ENCODE measurements at places on chromosomes 16 and 17. TPM values are rescaled to one million over a fixed set of nuclear protein-coding genes. Genes with fewer than 3 reads are reported as not detected.

- H3K27ac ChIP-seq, result no peak overlapping the region
- no peaks in the 10 kb centered on the region for H3K4me1 ChIP-seq
- H3K4me3 ChIP-seq, result no peak overlapping the region
- no peaks in the 10 kb centered on the region for H3K27me3 ChIP-seq
- no peak for DNase-seq
- no peaks in the 10 kb centered on the region for H3K36me3 ChIP-seq
Measured at GRCh38 chr16:62977876-62978275, 941.6 kb upstream of the CDH8 start.

DNA sequence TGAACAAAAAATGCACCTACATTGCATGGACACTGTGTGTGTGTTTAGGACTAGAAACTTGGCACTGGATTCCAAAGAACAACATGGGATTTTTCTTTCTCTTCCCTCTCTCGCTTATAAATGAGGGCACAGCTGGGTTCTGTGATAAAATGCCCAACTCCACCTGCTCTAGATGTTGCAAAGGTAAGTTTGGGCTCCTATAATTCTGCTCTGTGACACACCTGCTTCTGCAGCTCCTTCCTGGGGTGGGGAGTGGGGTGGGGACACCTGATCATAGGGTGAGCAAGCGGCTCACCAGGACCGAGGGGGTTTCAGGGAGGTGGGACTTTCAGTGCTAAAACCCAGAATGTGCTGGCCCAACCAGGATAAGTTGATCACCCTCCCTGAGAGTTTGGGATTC is 104.3 kb downstream of the AXIN2 start:
- H3K4me1 ChIP-seq, result no peaks in the 10 kb centered on the region
- H3K4me3 ChIP-seq, result no peak overlapping the region
- DNase-seq, result no peak

- no peak for DNase-seq
- no peaks in the 10 kb centered on the region for H3K27me3 ChIP-seq
- H3K4me1 ChIP-seq, result no peaks in the 10 kb centered on the region
- H3K36me3 ChIP-seq, result no peaks in the 10 kb centered on the region
- no peak overlapping the region for H3K4me3 ChIP-seq
Measured at GRCh38 chr17:73135766-73136165, 29.0 kb upstream of the SSTR2 start.

DNA sequence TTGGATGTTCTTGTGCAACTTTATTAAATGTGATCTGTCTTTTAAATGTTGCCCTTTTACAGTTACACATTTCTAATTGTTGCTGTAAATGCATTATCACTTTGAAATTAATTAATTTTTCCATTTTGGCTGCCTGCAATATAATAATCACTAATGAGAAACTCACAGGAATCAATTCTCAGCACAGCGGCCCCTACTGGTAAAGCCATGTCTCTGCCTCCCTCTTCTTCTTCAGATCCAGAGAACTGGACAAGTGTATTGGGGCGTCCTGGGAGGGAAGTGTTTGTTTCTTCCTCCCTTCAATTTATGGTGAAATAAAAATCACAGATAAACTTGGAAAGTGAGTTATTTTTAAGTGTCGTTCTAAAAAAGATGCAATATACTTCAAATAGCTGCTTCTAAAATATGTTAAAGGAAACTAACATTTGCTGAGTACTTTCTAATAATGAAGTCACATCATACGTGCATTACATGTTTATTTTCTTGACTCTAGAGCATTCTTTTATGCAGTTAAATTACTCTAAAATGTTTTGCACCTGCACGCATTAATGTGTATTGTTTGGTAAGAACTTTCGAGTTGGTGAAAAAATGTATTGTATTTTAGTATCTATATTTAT is 338.0 kb downstream of the WWOX start:
- no peaks in the 10 kb centered on the region for H3K27me3 ChIP-seq
- H3K4me3 ChIP-seq, result no peak overlapping the region
- H3K36me3 ChIP-seq, result peaks cover 4% of the 10 kb centered on the region
- no peak for DNase-seq

MMP28 gene
- total RNA-seq, result 4.5 TPM

KRTAP1-1 gene
- total RNA-seq, result not detected

DNA sequence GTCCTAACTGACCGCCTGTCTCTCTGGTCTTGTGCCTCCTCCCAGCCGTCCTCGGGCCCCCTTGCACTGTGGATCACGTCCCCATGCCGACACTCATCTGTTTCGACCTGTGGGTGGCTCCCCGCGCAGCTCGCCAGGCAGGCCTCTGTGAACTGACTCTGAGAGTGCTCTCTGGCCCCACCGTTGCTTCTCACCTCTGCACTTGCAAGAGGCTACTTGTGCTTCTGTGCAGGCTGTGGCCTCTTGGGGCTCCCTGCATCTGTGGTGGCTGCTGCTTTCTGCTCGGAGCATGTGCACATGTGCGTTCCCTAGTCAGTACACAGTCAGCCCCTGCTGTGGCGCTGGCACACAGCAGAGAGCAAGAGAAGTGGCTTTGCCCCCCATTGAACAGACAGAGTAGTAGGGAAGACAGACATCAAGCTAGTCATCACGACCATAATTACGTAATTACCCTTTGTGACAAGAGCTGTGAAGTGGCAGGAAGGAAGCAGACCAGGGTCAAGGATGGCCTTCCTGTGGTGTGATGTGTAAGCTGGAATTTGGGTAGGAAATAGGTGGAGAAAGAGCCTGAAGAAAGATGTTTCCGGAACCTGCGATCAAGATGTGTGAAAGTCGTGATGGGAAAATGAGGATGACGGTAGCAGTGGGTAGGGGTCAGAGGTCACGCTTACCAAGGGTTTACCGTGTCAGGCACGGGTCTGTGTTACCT is 256.0 kb upstream of the CACNG5 start:
- H3K27me3 ChIP-seq, result no peaks in the 10 kb centered on the region
- peaks cover 4% of the 10 kb centered on the region for H3K4me1 ChIP-seq
- H3K4me3 ChIP-seq, result no peak overlapping the region

GRCh38 chr17:797236-797840 is 15.2 kb downstream of the MRM3 start:
- H3K27ac ChIP-seq, result no peak overlapping the region
- H3K4me1 ChIP-seq, result no peaks in the 10 kb centered on the region
- H3K36me3 ChIP-seq, result no peaks in the 10 kb centered on the region
- H3K4me3 ChIP-seq, result no peak overlapping the region
- DNase-seq, result no peak

TBC1D3E gene
- not detected for total RNA-seq

FBXO39 gene
- total RNA-seq, result 2.0 TPM

DNA sequence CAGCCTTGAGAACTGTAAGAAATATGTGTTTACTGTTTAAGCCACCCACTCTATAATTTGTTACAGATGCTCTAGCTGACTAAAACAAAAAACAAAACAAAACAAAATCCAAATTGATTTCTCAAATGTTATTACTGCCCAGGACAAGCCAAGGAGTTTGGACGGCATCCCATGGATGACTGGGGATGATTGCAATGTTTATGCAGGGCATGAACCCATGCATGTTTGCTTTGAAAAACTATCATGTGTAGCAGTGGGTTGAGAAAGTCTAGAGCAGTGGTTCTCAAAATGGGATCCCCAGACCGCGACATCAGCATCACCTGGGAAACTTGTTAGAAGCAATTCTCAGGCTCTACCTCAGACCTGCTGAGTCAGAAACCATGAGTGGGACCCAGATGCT is 223.2 kb upstream of the PSMD7 start:
- DNase-seq, result no peak
- no peaks in the 10 kb centered on the region for H3K36me3 ChIP-seq
- H3K4me3 ChIP-seq, result no peak overlapping the region
- no peaks in the 10 kb centered on the region for H3K4me1 ChIP-seq

- H3K36me3 ChIP-seq, result peaks cover 7% of the 10 kb centered on the region
- no peaks in the 10 kb centered on the region for H3K27me3 ChIP-seq
- H3K4me1 ChIP-seq, result no peaks in the 10 kb centered on the region
- no peak for DNase-seq
- H3K27ac ChIP-seq, result no peak overlapping the region
Measured at GRCh38 chr17:60067871-60068270, 10.8 kb downstream of the HEATR6 start.

- peak; percentile 81 for DNase-seq
- H3K27ac ChIP-seq, result peak overlapping the region; percentile 30
- H3K4me3 ChIP-seq, result peak overlapping the region; percentile 61
- H3K4me1 ChIP-seq, result peaks cover 6% of the 10 kb centered on the region
- no peaks in the 10 kb centered on the region for H3K27me3 ChIP-seq
- H3K36me3 ChIP-seq, result no peaks in the 10 kb centered on the region
Measured at GRCh38 chr16:65120831-65121721, 787 bp downstream of the CDH11 start.

SSTR5 gene
- total RNA-seq, result not detected

- H3K4me3 ChIP-seq, result peak overlapping the region; percentile 49
- no peak overlapping the region for H3K27ac ChIP-seq
- no peaks in the 10 kb centered on the region for H3K4me1 ChIP-seq
- H3K27me3 ChIP-seq, result no peaks in the 10 kb centered on the region
- DNase-seq, result no peak
- no peaks in the 10 kb centered on the region for H3K36me3 ChIP-seq
Measured at GRCh38 chr16:56632848-56633365, 448 bp downstream of the MT1M start.

LRRC45 gene
- total RNA-seq, result 10.0 TPM

DNA sequence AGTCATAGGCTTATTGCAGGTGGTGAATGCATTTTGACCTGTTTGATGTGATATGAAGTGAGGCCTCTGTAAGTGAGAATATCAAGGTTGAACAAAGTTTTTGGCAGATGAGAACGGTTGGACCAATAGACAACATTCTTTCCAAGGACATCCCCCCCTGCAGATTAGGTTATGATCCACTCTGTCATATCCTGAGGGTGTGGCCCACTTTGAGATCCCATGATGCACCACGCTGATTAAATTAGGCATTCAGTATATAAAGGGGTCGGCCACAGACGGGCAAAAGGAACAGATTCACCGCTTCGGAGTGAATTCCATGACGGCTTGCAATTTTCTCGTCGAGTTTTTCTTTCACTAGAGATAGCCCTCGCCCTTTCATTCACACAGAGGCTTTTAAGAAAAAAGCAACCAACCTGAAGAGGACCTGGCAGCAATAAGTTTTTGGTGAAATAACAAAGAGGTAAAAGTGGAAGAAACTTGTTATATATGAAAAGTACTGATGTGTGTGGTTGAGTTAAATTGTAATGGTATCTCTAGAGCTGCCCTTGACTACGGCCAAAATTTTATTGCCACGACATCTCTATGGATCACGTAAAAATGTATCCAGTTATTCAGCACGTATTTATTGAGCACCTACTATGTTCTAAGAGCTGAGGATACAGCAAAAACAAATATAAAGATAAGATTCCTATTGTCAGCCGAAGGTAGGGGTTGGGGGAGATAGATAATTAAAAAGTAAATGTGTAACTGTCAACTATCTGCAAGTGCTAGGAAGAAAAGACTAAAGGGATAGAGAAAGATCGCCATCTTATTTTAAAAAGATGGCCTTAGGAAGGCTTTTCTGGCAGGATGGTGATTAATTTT is 1.7 kb upstream of the RBBP6 start:
- H3K27ac ChIP-seq, result no peak overlapping the region
- H3K4me1 ChIP-seq, result no peaks in the 10 kb centered on the region
- no peak overlapping the region for H3K4me3 ChIP-seq
- no peaks in the 10 kb centered on the region for H3K36me3 ChIP-seq

DNA sequence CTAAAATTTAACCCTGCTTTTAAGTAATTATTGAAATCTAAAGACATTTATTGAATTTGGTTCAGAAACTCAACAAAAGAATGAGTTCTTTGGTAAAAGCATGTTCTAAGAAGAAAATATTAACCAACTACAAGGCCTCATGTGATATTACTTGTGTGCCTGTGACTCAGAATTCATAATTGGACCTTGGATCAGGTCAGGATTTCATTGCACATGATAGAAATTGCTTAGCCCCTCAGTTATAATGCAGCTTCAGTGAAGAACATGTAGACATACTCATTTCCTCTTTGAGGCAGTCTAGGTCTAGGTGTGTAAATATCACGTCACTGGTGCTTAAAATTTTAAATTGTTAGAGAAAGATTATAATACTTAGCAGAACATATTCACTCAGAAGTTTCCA is 410.0 kb upstream of the SOX9 start:
- no peak overlapping the region for H3K27ac ChIP-seq
- no peaks in the 10 kb centered on the region for H3K27me3 ChIP-seq
- no peaks in the 10 kb centered on the region for H3K4me1 ChIP-seq
- no peak for DNase-seq

C17orf50 gene
- not detected for total RNA-seq

- H3K4me3 ChIP-seq, result no peak overlapping the region
- H3K27me3 ChIP-seq, result no peaks in the 10 kb centered on the region
- H3K4me1 ChIP-seq, result peaks cover 1% of the 10 kb centered on the region
- no peaks in the 10 kb centered on the region for H3K36me3 ChIP-seq
Measured at GRCh38 chr17:79031996-79032875, 8.3 kb downstream of the C1QTNF1 start.

FUS gene
- 243 TPM for total RNA-seq

ST6GALNAC2 gene
- total RNA-seq, result 2.5 TPM

GRCh38 chr17:13385481-13385911 is 216.2 kb downstream of the HS3ST3A1 start:
- no peaks in the 10 kb centered on the region for H3K4me1 ChIP-seq
- no peak overlapping the region for H3K4me3 ChIP-seq
- no peak overlapping the region for H3K27ac ChIP-seq
- no peaks in the 10 kb centered on the region for H3K27me3 ChIP-seq
- DNase-seq, result no peak

GRCh38 chr17:46173153-46173552 is 20.1 kb downstream of the KANSL1 start:
- no peak for DNase-seq
- no peak overlapping the region for H3K27ac ChIP-seq
- no peak overlapping the region for H3K4me3 ChIP-seq
- no peaks in the 10 kb centered on the region for H3K27me3 ChIP-seq
- peaks cover 2% of the 10 kb centered on the region for H3K4me1 ChIP-seq

All from aorta (tissue), 5 donors.